ENCODE measurements at places on chromosomes 1 and 21. TPM values are rescaled to one million over a fixed set of nuclear protein-coding genes. Genes with fewer than 3 reads are reported as not detected.

DNA sequence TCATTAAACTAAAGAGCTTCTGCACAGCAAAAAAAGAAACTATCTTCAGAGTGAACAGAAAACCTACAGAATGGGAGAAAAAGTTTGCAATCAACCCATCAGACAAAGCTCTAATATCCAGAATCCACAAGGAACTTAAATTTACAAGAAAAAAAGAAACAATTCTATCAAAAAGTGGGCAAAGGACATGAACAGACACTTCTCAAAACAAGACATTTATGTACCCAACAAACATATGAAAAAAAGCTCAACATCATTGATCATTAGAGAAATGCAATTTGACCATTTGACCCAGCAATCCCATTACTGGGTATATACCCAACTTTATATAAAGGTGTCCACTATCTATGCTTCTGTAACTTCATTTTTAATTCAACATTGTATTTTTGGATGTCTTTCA is 31.1 kb upstream of the VN1R5 start:
- DNase-seq = no peak

AMPD1 gene
- total RNA-seq = not detected

DNA sequence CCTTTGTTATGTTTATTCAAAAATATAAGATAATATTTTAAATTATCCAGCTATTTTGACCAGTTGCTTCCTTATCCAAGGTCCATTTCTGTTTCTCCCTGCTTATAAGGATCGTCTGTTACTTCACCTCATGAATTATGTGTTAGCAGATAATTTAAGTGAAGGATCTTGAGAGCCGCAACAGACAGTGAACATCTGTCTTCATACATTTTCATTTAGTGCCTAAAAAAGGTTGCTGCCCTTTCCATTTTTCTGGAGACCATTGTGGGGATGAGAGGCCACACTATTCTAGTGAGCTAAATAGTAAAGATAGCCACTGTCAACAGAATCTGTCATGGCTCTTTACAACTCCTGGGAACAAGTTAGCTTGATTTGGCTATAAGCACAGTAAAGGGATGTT is 154.0 kb downstream of the CLEC20A start:
- DNase-seq = no peak

DNA sequence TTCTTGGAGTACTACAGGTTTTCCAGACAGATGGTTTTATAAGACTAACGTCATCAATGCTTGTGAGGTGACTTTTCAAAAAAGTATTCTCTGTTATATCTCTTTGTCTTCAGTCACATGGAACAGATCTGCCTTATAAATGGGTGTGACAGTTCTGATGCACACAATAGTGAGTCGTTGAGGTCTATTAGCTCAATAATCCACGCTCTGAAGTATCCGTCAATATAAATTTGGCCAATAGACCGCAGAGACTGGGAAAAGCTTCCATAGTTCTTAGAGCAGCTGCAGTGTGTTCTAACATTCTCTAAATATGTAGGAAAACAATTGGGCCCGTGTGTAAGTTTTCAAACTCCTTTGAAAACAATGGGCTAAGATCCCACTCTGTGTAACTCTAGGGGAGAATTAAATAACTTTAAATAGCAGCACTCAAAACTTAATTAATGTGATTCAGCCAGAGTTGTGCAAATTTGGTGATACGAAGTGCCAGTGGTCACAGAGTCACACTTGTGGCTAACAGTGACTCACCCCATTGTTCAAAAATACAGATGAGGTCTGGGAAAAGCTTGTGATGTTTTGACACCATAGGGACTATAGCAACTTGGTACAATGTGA is 316.0 kb downstream of the LMO4 start:
- no peak for DNase-seq

F13B gene
- not detected for total RNA-seq

DNA sequence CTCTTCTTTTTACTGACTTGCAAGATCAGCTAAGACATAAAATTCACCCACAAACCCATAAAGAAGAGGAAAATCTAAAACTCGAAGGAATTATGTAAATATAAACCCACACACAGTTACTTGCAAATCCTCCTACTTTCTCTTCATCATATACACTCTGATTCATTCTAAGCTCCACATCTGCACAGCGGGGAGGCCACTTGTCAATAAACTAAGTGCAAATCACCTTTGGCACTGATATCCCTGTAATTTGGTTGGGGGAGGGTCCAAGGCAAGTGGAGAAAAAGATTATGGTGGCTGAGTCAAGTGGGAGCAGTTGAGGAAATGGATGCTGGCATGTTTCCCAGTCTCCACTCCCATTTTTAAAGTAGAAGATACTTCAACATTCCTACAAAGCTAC is 596.5 kb downstream of the MATN1 start:
- DNase-seq = no peak

DNA sequence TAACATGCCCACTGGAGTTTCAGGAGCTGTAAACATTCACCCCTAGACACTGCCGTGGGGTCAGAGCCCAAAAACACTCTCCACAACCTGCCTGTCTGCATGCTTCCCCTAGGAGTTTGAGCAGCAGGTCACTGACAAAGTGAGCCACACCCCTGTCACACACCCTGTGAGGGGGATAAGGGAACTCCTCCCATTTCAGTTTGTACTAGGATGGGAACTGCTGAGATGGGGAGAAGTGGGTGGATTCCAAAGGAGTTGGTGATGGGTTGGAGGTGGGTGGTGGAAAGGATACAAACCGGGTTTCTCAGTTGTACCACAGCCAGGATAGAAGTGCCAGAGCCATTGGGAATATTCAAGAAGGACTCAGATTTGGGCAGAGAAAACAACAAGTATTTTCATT is 140.2 kb downstream of the MIS18A start:
- DNase-seq = no peak

FNDC10 gene
- total RNA-seq = 15.6 TPM

GRCh38 chr1:169577981-169578738 is 8.1 kb downstream of the F5 start:
- no peak for DNase-seq

DNA sequence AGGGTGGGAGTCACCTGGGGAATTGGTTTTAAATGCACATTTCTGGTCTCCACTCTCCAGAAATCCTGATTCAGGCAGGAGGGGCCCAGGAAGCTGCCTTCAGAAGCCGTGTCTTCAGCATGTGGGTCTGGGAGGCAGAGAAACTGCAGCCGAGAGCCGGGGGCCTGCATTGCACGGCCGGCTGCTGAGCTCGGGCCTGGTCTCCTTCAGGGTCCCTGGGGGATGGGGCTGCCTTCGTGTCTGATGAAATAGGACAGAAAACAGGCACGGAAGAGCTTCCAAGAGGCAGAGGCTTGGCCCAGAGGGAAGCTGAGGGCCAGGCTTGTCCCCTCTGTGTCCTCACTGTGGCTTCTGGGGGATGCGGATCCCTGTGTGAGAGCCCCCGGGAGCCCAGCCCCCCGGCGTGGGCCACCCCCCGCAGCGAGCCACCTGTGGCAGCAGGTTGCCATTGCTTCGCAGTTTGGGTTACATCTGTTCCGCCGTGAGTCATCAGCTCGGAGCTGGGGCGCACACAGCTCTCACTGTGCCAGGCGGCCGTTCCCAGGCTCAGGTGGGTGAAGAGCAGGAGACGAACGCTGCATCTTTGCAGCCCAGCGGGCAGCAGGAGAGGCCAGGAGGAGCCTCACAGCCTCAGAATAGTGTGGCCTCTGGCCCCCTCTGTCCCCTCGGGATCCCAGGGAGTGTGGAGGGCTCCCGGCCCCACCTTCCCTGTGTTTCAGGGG is 72.4 kb downstream of the AJAP1 start:
- no peak for DNase-seq

CTSK gene
- 71.7 TPM for total RNA-seq
